Stimulated activated CD4-positive, alpha-beta T cell treated with anti-CD3 and anti-CD28 coated beads, TNF-alpha, amount 100 ng/mL, for 4 hours (primary cell): ENCODE measurements at places on chromosomes 7 and 10.

DNA sequence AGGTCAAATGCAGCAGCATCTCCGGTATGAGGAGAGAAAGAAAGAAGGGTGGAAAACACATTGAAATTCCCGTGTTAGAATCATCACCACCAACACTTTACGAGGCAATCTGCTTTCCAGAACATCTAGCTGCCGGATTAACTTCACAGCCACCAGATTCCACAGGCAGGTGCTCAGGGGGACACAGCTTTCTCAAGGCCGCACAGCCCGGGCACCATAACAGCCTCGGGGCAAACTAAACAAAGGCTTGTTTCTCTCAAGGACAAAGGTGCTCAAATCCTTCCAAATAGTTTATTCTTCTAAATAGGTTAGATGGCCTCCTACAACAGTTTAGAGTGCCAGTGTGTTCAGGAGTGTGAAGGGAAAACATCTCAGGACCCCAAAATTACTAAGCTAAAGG is 156.3 kb downstream of the DIP2C start:
- no peak for DNase-seq

GRCh38 chr7:97078023-97078969 is 39.2 kb upstream of the SDHAF3 start:
- DNase-seq, result no peak

DNA sequence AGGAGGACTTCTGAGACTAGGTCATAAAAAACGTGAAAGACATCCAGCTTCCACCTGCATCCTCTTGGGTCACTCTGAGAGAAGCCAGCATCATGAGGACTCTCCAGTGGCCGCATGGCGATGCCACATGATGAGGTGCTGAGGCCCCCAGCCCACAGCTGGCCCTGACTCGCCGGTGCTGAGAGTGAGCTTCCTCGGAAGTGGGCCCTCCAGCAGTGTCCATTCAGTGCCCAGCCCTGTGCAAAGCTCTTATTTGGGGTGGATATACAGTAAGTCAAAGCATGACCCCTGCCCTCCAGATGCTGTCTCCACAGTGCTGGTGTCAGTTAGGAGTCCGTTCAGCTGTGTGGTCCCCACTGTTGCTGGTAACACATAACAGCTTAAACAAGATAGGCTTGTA is 93.6 kb upstream of the CHST15 start:
- no peak for DNase-seq

DNA sequence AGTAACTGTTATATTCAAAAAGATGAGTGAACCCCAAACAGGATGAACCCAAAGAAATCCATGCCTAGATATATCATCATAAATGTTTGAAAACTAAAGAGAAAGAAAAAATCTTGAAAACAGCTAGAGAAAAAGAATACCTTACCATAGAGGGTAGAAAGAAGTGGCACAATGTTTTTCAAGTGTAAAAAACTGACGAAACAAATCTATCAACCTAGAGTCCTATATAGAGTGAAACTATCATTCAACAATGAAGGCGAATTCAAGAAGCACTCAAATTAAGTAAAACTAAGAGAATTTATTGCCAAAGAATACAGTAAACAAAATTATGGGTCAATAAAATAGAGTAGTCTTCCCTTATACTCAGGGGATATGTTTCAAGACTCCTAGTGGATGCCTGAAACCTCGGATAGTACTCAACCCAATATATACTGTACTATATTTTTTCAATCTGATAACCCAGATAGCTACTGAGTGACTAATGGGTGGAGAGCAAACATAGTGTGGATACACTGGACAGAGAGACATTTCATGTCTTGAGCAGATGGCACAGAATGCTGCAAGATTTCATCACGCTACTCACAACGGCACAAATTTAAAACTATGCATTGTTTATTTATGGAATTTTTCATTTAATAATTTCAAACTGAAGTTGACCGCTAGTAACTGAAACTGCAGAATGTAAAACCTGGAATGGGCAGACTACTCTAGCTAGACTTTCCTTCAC is 52.6 kb upstream of the TMEM106B start:
- DNase-seq, result no peak

DNA sequence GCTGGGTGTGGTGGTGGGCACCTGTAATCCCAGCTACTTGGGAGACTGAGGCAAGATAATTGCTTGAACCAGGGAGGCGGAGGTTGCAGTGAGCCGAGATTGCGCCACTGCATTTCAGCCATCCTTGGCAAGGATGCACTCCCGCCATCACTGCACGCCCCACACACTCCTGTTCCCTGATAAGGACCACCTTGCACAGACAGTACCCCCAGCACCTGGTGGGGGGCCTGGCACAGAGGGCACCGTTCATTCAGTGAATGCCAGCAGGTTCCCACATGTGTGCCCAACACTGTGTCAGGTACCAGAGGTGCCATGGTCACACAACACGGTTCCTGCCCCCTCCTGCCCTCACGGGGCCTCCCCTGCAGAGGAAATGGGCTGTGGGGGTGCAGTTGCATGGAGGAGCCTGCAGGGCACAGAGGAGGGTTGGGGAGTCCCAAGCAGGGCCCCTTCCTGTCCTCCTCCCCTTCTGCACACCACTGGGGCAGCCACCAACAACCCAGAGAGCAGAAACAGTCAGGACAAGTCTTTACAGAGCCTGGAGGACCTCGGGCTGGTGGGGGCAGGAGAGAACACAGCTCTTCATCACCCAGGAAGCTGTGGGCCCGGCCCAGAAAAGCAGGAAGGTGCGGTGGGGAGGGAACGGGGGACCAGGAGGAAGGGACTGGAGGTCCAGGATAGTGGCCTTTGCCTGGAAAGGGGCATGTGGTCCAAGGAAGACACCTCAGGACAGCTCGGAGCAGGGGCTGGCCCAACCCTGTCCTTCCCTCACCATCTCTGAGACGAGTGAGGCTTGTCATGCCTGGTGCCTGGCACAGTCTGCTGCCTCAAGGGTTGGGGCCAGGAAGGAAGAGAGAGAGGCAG is 7.1 kb downstream of the CRYGN start:
- DNase-seq, result no peak

DNA sequence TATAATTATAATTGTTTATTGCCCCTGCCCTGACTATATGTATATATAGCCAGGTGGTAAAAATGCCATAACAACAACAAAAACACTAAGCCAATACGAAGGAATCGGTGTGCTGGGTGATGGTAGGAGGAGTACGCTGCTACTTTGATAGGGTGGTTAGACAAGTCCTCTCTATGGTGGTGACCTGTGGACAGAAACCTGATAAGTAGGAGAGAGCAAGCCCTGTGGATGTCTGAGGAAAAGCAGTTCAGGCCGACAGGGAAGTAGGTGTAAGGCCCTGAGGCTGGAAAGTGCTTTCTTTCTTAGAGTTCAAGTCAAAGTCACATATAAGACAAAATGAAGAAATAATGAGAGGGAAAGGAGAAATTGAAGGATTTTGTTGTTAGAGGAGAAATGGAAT is 823.8 kb upstream of the CELF2 start:
- DNase-seq, result no peak

GRCh38 chr7:70477036-70478010 is 654.6 kb upstream of the GALNT17 start:
- no peak for DNase-seq

- no peak for DNase-seq
Observed at GRCh38 chr7:151987748-151988529, 31.7 kb downstream of the GALNTL5 start.

- no peak for DNase-seq
Observed at GRCh38 chr10:396535-397220, 261.4 kb downstream of the ZMYND11 start.

GRCh38 chr10:70931168-70931815 is 42.9 kb upstream of the PCBD1 start:
- DNase-seq, result no peak

DNA sequence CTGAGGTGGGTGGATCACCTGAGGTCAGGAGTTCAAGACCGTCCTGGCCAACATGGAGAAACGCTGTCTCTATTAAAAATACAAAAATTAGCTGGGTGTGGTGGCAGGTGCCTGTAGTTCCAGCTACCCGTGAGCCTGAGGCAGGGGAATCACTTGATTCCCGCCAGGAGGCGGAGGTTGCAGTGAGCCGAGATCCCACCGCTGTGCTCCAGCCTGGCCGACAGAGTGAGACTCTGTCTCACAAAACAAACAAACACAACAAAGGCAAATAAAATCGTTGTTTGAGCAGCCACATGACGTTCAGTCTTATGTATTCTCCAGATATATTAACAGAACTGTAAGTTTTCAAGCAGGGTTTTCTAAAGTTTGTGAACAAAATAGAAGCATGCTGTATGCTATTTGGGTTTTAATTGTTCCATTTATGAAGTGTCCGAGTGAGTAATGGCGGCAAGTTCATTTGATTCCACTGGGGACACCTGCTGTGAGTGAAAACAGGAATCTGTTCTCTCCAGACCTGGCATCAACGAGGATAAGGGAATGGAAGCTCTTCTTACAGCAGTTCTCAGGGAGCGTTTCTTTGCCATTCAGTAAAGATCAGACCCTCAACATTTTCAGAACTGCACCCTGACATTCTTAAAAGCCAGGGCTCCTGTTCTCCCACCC is 122.5 kb upstream of the PITRM1 start:
- no peak for DNase-seq

DNA sequence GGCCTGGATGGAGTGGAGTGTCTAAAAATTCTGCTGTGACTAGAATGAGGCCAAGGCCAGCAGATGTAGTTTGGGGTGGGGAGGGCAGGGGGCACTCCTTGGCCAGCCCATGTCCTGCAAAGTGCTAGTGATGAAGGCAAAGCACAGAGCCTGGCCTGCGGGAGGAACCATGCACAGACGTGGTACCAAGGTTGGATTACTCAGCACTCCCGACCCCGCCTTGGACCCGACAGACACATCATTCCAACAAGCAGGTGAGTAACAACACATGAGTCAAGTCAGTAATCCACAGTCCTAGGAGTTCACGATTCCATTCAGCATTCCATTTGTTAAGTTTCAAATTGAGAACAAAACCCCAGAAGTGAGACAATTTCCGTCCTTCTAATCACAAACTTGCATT is 317.3 kb downstream of the TCERG1L start:
- no peak for DNase-seq

GRCh38 chr7:21624320-21624719 is 81.5 kb downstream of the DNAH11 start:
- no peak for DNase-seq

GRCh38 chr10:20313665-20314064 is 497.4 kb downstream of the PLXDC2 start:
- DNase-seq, result no peak

GRCh38 chr10:64486149-64486548 is 964.9 kb downstream of the REEP3 start:
- no peak for DNase-seq

GRCh38 chr10:13984647-13985155 is 346.0 kb downstream of the FRMD4A start:
- no peak for DNase-seq

DNA sequence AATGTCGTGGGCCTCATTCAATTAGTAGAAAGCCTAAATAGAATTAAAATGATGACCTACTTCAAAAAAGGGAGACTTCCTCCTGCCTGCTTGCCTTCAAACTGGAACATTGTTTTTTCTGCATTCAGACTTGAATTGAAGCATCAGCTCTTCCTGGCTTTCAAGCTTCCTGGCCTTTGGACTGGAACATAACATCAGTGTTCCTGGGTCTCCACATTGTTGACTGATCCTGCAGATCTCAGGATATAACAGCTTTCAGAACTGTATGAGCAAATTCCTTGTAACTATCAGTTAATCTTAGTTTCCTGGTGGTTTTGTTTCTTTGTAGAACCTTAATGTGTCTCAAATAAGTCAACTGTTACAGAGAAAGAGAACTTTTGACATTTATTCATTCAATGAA is 18.6 kb downstream of the MAGI2 start:
- DNase-seq, result no peak

DNA sequence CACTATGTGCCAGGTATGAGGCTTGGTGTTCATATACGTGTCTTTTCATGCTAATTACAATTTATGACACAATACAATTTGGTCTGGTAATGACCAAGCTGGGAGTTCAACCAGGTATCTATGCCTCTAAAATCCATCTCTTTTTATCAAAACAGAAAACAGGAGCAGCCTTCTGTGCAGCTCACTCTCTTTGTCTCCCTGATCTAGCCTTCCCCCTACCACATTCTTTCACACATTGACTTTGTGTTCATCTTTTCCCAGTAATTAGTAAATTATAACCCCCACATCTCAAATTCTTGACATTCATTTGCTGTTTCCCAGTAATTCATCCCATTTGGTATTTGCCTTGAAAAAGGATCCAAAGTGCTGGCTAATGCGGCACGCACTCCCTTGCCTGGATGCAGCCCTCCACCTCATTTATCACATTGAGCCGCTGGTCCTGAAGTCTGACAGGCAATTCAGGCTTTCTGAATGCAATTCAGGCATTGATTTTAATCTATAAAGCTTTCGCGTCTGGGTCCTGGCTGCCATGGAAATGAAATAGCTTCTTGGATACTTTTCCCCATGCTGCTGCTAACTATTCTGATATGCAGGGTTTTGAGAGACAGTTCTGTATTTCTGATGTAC is 112.5 kb upstream of the ANKRD1 start:
- no peak for DNase-seq

- no peak for DNase-seq
Observed at GRCh38 chr10:80719935-80720334, 182.2 kb downstream of the SH2D4B start.

GRCh38 chr7:111190804-111191203 is 99.9 kb downstream of the LRRN3 start:
- DNase-seq, result no peak

GRCh38 chr10:32333849-32334248 is 13.1 kb downstream of the EPC1 start:
- no peak for DNase-seq

GRCh38 chr10:57624856-57625592 is 642.7 kb downstream of the IPMK start:
- DNase-seq, result no peak

DNA sequence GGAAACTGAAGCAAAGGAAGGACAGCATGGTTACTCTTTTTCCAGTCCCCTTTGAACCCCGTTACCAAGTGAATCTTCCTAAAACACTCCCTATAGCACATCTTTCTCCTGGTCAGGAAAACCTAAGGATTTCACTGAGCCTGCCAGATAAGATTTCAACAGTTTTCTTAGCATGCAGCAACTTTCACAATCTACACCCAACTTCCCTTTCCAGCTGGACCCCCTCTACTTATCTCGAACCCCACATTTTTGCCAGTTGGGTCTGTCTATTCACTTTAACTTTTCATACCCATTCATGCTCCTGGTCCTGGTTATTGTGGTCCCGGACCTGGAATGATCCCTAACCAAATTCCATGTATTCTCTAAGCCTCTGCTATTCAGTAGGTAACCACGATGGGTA is 14.9 kb upstream of the CPVL start:
- no peak for DNase-seq

GRCh38 chr7:155862123-155862892 is 50.0 kb upstream of the SHH start:
- DNase-seq, result no peak

- no peak for DNase-seq
Observed at GRCh38 chr7:815284-816216, 16.7 kb upstream of the SUN1 start.

- no peak for DNase-seq
Observed at GRCh38 chr7:126750207-126750911, 502.4 kb downstream of the GRM8 start.
